ENCODE measurements at places on chromosomes 6 and 20. TPM values are rescaled to one million over a fixed set of nuclear protein-coding genes. Genes with fewer than 3 reads are reported as not detected.

Gene GRIK2
- total RNA-seq: 1.4 TPM

Gene SYNJ2
- total RNA-seq: 8.5 TPM

GRCh38 chr6:169243186-169243585 lies 10.5 kb downstream of the THBS2 start:
- no peak overlapping the region for H3K27ac ChIP-seq
- no peaks in the 10 kb centered on the region for H3K27me3 ChIP-seq
- DNase-seq: peak; percentile 22
- no peak overlapping the region for H3K4me3 ChIP-seq

DNA sequence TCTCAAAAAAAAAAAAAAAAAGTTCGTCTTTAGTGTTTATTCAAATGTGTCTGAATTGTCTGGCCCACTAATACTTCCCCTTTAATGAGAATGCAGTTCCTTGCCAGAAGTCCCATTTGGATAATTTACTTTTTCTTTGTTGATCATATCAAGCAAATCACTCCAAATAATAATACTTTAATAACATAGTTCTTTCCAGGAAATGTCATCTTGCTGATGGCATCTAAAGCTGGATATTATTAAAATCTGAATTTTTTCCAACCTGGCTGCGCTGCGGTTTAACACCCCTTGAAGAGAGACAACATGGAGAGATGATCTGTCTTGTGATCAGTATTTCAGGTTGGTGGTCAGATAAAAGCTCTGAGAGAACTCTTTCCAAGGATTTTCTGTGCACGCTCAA lies 111.2 kb upstream of the CNKSR3 start:
- no peaks in the 10 kb centered on the region for H3K27me3 ChIP-seq
- H3K36me3 ChIP-seq: no peaks in the 10 kb centered on the region
- H3K27ac ChIP-seq: no peak overlapping the region
- DNase-seq: no peak
- no peak overlapping the region for H3K4me3 ChIP-seq

GRCh38 chr20:16848061-16848460 lies 99.9 kb downstream of the OTOR start:
- no peaks in the 10 kb centered on the region for H3K27me3 ChIP-seq
- no peaks in the 10 kb centered on the region for H3K36me3 ChIP-seq
- DNase-seq: no peak
- no peak overlapping the region for H3K27ac ChIP-seq
- no peaks in the 10 kb centered on the region for H3K4me1 ChIP-seq

DNA sequence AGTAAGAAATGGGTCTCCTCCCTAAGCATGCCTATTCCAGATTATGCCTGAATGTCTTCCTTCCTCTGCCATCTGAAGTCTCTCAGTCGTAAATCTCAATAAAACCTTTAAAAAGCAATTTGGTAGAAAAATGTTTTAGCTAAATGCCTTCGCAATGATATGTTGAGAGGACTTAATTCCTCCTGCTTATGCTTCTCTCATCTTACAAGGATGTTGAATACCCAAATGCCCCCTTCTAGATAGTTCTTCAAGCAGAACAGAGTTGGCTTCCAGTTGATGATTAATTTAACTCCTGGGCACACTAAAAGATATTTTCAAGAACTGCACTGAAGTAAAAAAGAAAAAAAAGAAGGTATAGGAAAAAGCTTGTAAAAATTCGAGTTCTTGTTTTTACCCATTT lies 275.0 kb upstream of the SPTLC3 start:
- no peaks in the 10 kb centered on the region for H3K36me3 ChIP-seq
- no peak for DNase-seq
- no peaks in the 10 kb centered on the region for H3K27me3 ChIP-seq
- no peak overlapping the region for H3K27ac ChIP-seq
- H3K4me3 ChIP-seq: no peak overlapping the region

Gene NOTCH4
- total RNA-seq: 10.7 TPM

- peaks cover 10% of the 10 kb centered on the region for H3K4me1 ChIP-seq
- H3K27me3 ChIP-seq: no peaks in the 10 kb centered on the region
- no peak for DNase-seq
- no peaks in the 10 kb centered on the region for H3K36me3 ChIP-seq
- no peak overlapping the region for H3K27ac ChIP-seq
Measured at GRCh38 chr20:4894409-4894808, 106.9 kb downstream of the SLC23A2 start.

Gene OGFRL1
- total RNA-seq: 9.3 TPM

DNA sequence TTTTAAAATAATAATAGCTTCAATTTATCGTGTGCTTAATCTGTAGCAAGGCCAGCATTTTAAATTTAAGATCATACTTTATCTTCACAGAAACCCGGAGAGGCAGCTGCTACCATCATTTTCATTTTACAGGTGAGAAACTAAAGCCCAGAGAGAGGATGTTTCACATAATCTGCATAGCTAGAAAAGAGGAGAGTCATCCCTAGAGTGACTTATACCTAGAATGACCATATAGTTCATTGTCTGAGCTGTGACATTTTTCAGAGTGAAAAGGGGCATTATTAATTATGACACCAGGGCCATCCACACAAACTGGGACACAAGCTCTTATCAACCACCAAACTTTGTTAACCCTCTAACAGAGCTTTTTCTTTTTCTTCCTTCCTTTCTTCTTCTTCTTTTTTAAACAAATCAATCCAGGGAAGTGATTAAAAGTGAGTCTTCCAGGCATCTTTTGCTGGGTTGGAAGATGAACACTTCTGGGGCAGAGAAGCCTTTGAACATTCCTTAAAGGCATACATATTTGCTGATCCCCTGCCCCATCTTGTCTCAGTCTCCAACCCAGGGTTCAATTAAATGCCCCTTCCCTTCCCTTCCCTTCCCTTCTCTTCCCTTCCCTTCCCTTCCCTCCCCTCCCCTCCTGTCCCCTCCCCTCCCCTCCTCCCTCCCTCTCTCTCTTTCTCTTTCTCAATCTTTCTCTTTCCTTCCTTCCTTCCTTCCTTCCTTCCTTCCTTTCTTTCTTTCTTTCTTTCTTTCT lies 272.5 kb upstream of the JAG1 start:
- no peak overlapping the region for H3K4me3 ChIP-seq
- H3K27ac ChIP-seq: no peak overlapping the region
- no peak for DNase-seq
- H3K36me3 ChIP-seq: no peaks in the 10 kb centered on the region
- H3K27me3 ChIP-seq: no peaks in the 10 kb centered on the region
- H3K4me1 ChIP-seq: no peaks in the 10 kb centered on the region

GRCh38 chr6:12570461-12571030 lies 146.0 kb upstream of the PHACTR1 start:
- H3K4me3 ChIP-seq: no peak overlapping the region
- H3K27me3 ChIP-seq: no peaks in the 10 kb centered on the region
- H3K27ac ChIP-seq: no peak overlapping the region
- no peak for DNase-seq
- no peaks in the 10 kb centered on the region for H3K4me1 ChIP-seq

Gene MYMX
- not detected for total RNA-seq

Gene HLA-DQB1
- total RNA-seq: 7.7 TPM

Gene C20orf202
- not detected for total RNA-seq

Gene XKR7
- not detected for total RNA-seq

GRCh38 chr6:57283106-57283505 lies 34.3 kb upstream of the PRIM2 start:
- no peaks in the 10 kb centered on the region for H3K4me1 ChIP-seq
- no peak overlapping the region for H3K4me3 ChIP-seq
- no peak for DNase-seq
- H3K27me3 ChIP-seq: no peaks in the 10 kb centered on the region
- no peak overlapping the region for H3K27ac ChIP-seq
- no peaks in the 10 kb centered on the region for H3K36me3 ChIP-seq

Gene PRICKLE4
- total RNA-seq: 4.2 TPM

Gene FGD2
- total RNA-seq: 12.2 TPM

DNA sequence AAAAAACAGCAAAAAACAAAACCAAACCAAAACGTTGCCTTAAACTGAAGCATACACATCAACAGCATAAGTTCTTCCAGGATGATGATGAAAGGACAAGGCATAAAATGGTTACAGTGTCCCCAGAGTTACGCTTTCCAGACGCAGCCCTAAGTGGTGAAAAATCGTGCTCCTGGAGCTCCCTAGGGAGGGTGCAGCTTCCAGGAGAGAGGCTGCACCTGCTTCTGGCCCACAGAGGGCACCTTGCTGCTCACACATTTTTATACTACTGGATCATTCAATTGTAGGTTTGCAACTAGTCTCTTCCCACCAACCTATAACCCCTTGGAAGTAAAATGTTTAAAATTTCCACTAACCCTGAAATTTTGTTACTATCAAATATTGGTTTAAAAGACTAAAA lies 115.0 kb downstream of the PRKN start:
- H3K4me1 ChIP-seq: peaks cover 2% of the 10 kb centered on the region
- H3K36me3 ChIP-seq: no peaks in the 10 kb centered on the region
- no peak for DNase-seq
- no peak overlapping the region for H3K4me3 ChIP-seq
- no peaks in the 10 kb centered on the region for H3K27me3 ChIP-seq

DNA sequence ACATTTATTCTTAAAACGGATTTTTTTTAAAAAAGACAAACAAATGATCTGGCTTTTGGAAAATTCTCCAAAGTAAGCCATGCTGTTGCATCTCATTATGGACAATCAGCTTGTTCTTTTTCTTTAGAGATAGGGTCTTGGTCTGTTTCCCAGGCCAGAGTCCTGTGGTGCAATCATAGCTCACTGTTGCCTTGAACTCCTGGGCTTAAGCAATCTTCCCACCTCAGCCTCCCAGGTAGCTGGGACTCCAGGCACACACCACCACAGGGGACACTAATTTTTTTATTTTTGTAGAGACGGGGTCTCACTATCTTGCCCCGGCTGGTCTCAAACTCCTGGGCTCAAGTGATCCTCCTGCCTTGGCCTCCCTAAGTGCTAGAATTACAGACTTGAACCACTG lies 45.9 kb upstream of the TGM3 start:
- H3K4me1 ChIP-seq: no peaks in the 10 kb centered on the region
- no peaks in the 10 kb centered on the region for H3K36me3 ChIP-seq
- no peak for DNase-seq

Measured in ovary (tissue), 10 donors.